Naive B cell (primary cell): ENCODE measurements at places on chromosomes 5 and 9.

DNA sequence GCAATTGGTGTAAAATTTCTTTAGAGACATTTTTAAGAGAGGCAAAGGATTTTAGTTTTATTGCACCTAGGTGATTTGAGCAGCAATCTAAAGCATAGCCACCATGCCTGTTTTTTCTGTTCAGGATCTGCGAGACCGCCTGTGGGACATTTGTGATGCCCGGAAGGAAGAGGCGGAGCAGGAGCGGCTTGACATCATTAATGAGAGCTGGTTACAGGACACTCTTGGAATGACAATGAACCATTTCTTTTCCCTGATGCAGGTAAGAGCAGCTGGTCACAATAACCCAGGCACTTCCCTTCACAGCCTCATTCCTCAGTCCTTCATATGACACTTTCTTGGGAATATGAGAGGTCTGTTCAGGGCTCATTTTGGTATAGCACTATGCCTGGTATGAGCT, 103.2 kb upstream of the IL7R start:
- no peak for DNase-seq

GRCh38 chr9:4563105-4563504, 72.8 kb downstream of the SLC1A1 start:
- no peak for DNase-seq

DNA sequence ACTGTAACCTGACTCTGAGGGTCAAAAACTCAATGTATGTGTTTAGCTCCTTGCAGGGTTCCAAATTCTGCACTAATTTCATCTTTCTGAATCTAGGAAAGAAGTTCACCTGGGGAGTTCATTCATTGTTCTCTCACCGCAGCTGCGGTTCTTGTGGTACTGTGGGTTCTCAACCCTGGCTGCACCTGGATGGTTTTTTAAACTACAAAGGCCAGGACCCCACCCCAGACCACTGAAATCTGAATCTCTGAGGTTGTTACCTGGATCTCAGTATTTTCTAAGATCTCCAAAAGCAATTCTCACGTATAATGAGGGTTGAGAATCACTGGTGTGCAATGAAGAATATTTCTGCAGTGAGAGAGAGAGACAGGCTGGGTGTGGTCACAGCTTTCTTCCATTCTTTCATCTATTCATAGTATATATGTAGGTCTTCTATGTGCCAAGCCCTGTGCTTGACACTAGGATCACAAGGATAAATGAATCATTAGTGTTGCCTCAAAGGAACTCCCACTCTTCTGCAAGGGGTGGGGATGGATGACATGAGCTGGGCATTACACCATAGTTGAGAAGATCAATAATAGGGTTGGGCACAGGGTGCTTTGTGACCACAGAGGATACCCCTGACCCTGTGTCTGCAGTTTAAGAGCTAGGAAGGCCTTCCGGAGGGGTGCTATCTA, 109.8 kb downstream of the GALNT10 start:
- no peak for DNase-seq

- DNase-seq: no peak
Measured at GRCh38 chr9:16864649-16865434, 5.6 kb downstream of the BNC2 start.

DNA sequence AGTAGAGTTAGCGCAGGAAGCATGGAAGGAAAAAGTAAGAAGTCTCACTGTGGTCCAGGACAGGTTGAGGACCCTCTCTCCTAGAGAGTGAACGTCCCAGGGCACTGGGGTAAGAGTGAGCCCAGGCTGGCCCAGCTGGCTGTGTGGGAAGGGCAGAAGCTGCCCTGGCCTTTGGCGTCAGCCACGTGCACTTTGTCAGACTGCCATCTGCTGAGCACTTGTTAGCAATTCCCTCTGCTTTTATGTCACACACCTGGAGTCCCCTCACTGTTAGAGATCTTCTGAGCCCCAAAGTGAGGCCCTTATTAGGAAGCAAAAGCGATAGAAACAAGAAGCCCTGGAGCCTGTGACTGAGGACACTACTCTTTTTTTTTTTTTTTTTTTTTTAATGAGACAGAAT, 79.1 kb downstream of the UGCG start:
- DNase-seq: no peak

DNA sequence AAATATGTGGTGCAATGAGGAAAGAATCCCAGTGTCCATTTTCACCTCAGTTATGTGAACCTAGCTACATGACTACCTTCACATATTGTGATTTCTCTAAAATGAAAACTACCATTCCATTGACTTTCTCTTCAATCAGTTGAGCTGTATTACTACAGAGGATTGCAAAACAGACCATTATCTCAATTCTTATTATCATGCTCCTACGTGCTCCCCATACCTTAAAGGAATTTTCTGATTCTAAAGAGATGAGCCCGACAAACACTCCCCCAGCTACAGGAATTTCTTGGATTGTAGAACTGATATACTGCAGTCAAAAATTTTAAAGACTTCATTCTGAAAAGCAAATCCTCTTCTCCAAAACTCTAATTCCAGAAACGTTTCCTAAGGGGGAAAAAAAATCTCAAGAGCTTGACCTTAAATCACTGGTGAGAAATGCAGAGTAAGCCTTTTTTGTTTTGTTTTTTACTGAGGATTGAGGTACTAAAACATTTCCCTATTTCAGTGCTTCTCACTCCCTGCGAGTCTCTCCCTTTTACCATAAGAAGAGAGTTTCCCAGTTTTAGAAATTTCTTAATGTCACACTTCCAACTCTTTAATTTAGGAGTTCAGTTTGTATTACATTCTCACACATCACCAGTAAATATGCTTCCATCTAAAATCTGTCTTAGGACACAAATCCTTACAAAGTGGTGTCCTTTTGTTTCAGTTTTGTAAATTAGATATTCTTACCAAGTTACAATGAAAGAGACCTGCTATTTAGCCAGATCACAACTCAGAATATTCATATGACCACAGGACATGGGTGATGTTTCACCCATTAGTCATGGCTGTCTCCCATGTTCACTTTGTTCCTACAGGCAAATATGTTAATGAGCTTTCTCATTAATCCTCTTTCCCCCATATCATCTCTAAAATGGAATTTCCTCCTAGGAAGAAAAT, 203.8 kb downstream of the TSSK1B start:
- DNase-seq: no peak

- no peak for DNase-seq
Measured at GRCh38 chr5:29960323-29960722, 1233.2 kb upstream of the CDH6 start.

- DNase-seq: peak; percentile 8
Measured at GRCh38 chr5:60295423-60295822, 401.9 kb upstream of the PDE4D start.

DNA sequence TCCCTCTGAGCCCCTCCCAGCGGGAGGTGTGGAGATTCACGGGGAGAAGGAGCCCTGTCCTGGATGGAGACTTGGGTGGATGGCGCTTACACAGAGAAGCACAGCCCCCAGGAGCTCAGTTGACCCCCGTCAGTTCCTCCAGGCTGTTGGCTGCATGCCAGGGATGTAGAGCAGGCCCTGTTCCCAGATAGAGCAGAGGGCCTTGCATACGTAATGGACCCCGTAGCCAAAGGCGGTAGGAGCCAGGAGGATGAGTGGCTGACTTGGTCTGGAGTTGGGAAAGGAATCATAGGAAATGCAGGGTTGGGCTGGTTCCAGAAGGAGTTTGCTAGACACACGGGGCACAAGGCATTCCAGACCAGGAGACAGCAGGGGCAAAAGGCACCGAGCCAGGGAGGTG, 2.5 kb downstream of the PMPCA start:
- DNase-seq: no peak
